ENCODE measurements at places on chromosomes 12 and 14.

GRCh38 chr12:75271576-75271975, 58.5 kb downstream of the CAPS2 start:
- no peak for DNase-seq

DNA sequence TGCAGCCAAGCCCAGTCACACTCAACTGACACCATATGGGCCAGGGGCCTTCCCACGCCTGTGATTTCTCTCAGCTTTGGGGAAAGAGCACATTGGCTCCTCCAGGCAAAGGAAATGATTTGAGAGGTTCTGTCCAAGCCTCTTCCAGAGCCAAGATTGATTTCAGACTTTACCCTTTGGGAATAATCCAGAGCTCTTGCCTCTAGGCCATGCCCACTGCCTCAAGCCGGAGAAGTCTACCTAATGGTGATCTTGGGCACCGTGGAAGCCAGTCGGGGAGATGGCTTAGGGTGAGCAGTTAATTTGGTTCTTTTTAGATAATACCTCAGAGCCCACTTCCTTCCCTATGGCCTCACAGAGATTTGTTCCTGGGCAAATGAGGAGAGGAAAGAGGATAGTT, 45.0 kb upstream of the NUAK1 start:
- no peak for DNase-seq

- no peak for DNase-seq
Measured at GRCh38 chr12:62868820-62869219, 66.1 kb downstream of the PPM1H start.

- no peak for DNase-seq
Measured at GRCh38 chr14:47917344-47917954, 242.0 kb upstream of the MDGA2 start.

DNA sequence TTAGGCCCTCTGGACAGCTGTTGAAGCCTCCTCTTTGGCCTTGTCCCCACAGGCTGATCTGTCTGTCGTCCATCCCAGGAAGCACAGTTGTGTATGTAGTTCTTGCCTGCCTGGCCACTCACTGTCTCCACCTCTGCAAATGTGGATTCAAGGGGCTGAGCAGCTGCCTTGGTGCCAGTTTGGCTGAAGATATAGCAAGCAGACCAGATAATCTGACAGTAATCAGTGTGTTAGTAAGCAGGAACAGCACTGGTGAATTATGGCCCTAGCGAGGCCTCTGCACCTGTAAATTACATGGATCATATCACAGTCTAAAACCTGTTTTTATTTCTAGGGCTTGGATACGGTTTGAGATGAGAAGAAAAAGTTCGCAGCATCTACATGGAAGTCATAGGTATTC, 282.5 kb upstream of the NOS1 start:
- DNase-seq, result no peak

DNA sequence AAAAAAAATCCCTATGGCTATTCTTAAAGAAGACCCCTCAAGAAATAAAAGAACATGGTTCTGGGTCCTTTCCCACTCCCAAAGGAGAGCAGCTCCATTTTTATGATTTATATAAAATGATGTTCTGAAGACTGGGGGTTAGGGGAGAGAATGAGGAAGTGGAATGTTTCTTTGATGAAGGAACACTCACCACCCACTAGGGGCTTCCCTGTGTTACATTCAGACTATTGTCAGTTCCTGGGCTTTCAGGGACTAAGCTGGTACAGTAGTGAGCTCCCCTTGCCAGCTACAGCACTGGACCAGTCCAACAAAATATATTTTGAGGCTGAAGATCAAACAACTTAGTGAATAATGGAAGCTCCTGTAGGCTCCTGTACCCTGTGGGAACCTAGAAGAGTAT, 98.9 kb downstream of the HMGA2 start:
- DNase-seq, result no peak

DNA sequence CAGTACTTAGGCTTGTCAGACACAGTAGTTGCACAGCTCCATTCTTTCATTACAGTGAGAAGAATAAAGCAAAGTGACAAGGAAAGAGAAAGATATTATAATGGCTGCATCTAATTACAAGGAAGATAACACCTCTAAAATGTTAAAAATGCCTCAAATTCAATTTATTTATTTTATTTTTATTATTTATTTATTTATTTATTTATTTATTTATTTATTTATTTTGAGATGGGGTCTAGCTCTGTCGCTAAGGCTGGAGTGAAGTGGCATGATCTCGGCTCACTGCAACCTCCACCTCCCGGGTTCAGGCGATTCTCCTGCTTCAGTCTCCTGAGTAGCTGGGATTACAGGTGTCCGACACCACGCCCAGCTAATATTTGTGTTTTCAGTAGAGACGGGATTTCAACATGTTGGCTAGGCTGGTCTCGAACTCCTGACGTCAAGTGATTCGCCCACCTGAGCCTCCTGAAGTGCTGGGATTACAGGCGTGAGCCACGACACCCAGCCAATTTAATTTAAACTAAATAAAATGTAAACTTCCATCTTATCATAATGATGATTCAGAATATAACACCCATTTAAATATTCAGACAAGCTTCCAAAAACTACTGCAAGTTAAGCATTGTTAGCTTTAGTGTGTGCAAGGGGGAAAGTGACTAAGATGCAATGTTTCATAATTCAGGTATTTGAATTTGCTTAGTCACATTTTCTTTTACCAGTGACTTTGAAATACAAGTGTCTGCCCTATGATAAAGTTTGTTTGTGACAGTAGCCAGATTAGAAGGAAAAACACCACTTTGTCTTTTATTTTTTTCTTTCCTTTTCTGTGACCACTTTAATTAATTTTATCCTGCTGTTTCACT, 2.4 kb upstream of the CFAP54 start:
- no peak for DNase-seq

GRCh38 chr14:98234208-98234607, 1037.8 kb downstream of the BCL11B start:
- no peak for DNase-seq

GRCh38 chr12:97075934-97076630, 169.0 kb downstream of the NEDD1 start:
- no peak for DNase-seq

GRCh38 chr12:1815814-1816729, 4.3 kb upstream of the LRTM2 start:
- DNase-seq, result no peak

- DNase-seq, result no peak
Measured at GRCh38 chr12:113087193-113087592, 30.7 kb downstream of the DTX1 start.

GRCh38 chr12:97921979-97922722, 459.5 kb downstream of the RMST start:
- DNase-seq, result no peak

GRCh38 chr12:4272424-4273272, 914 bp upstream of the CCND2 start:
- peak; percentile 77 for DNase-seq

- DNase-seq, result no peak
Measured at GRCh38 chr14:79704041-79704807, 507.1 kb downstream of the DIO2 start.

DNA sequence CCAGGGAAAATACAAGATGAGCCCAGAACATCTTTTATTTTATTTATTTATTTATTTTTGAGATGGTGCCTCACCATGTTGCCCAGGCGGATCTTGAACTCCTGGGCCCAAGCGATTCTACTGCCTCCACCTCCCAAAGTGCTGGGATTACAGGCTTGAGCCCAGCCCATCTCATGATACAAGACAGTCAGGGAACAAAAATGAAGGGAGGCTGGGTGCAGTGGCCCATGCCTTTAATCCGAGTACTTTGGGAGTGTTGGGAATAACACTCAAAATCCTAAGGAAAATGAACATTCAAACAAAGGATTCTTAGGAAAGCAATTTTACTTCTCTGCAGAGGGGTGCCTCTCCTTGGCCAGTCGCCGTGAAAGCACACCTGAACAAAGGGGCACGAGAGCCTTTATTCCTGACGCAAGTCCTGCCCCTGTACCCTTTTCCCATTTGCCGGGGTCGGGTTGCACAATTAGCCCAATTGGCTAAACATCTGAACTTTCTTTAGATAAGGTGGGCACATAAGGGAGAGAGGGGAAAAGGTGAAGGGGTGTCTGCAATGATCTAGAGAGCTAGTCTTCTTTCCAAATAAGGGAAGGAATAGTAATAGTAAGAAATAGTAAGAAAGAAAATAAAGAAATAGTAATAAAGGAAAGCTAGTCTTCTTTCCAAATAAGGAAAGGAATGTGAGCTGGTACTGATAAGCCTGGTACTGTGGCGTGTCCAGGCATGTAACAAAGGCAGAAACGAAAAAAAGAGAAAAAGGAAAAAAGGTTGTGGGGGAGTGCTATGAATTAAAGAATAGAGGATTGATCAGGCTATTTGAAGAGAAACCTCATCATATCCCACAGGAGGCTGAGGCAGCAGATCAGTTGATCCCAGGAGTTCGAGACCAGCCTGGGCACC, 13.4 kb downstream of the NCAPD2 start:
- DNase-seq, result no peak

GRCh38 chr12:6072302-6072752, 52.1 kb downstream of the VWF start:
- no peak for DNase-seq

DNA sequence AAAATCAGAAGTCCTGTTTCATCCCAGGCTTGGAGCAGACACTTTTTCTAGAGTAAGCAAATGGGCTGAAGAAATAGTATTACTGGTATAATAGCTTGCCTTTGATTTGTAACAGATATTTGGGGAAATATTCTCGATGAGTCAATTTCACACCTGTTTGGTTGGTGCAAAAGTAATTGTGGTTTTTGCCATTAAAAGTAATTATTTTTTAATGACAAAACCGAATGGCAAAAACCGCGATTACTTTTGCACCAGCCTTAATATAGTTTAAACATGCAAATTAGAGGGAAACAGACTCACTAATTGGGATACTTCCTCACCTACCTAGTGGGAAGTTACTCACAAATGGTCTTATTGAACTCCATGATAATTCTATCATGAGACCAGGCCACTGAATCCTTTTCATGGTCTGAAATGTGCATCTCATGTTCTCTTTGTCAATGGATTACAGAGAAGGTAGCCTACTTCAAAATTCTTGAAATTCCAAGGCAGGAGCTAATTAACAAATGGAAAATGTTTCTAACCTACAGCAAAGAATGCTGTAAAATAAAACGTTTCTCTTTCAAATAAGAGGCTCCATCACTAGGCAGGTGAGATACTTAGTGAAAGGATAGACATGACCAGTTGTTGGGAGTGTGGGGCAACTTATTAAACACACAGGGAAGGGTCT, 391.3 kb downstream of the EMP1 start:
- DNase-seq, result no peak

All from CD4-positive, alpha-beta T cell treated with Interleukin-12 subunit alpha and Interleukin-12 subunit beta, for 1 hour (primary cell).